Esophagus mucosa (tissue), 1 donor: ENCODE measurements at places on chromosomes 3 and 15. TPM values are rescaled to one million over a fixed set of nuclear protein-coding genes. Genes with fewer than 3 reads are reported as not detected.

Gene SPINT1
- total RNA-seq: 127 TPM

Gene GPR15
- 0.32 TPM for total RNA-seq

Gene C3orf20
- 0.24 TPM for total RNA-seq

Gene MYLK
- 16.6 TPM for total RNA-seq

Gene ALDH1A2
- total RNA-seq: 1.8 TPM

Gene DNAJC13
- total RNA-seq: 22.8 TPM

Gene PLS1
- 12.5 TPM for total RNA-seq

Gene ROPN1
- total RNA-seq: not detected

Gene NMB
- total RNA-seq: 12.8 TPM

Gene SMCO1
- total RNA-seq: not detected

Gene SLC38A3
- 0.60 TPM for total RNA-seq

Gene STRIT1
- total RNA-seq: not detected

Gene MNS1
- 2.4 TPM for total RNA-seq

Gene GABPB1
- total RNA-seq: 10.7 TPM

Gene FAM107A
- 4.1 TPM for total RNA-seq

Gene CFAP44
- total RNA-seq: 2.9 TPM

Gene SLC6A1
- total RNA-seq: 6.3 TPM

Gene SAMD7
- not detected for total RNA-seq

Gene EXOG
- 3.5 TPM for total RNA-seq

Gene KLHDC8B
- 39.6 TPM for total RNA-seq

Gene MGLL
- 135 TPM for total RNA-seq

Gene SCN11A
- 0.04 TPM for total RNA-seq

Gene SPTBN5
- 2.1 TPM for total RNA-seq

Gene ZKSCAN7
- total RNA-seq: 0.76 TPM

Gene GATA2
- total RNA-seq: 1.1 TPM

Gene SOX14
- not detected for total RNA-seq

Gene ZDHHC23
- 3.0 TPM for total RNA-seq

Gene CPLX3
- not detected for total RNA-seq

Gene PRSS50
- total RNA-seq: not detected

Gene CEMIP
- 17.3 TPM for total RNA-seq

Gene PATL2
- total RNA-seq: 1.2 TPM

Gene IL20RB
- total RNA-seq: 94.7 TPM

Gene IL17RD
- 2.4 TPM for total RNA-seq

Gene GP9
- total RNA-seq: not detected

Gene KIAA1143
- 10.6 TPM for total RNA-seq

Gene CHMP2B
- 34.2 TPM for total RNA-seq

Gene VPS13C
- 13.3 TPM for total RNA-seq

Gene RARRES1
- total RNA-seq: 14.9 TPM

Gene RTP1
- not detected for total RNA-seq

Gene UTS2B
- not detected for total RNA-seq

Gene OSBPL10
- total RNA-seq: 29.1 TPM

Gene ATP13A4
- total RNA-seq: 20.5 TPM

Gene CTSH
- total RNA-seq: 56.4 TPM

Gene SLC9C1
- not detected for total RNA-seq

Gene CPEB1
- total RNA-seq: 0.12 TPM

Gene DAZL
- total RNA-seq: not detected
